ENCODE measurements at places on chromosomes 4 and X.

- no peak for DNase-seq
These were observed 110.1 kb downstream of the LARP7 start for GRCh38 chr4:112747036-112747435.

- peak; percentile 62 for DNase-seq
These were observed 9.5 kb downstream of the RNF175 start for GRCh38 chr4:153750197-153750817.

GRCh38 chrX:97306771-97307470, 423.2 kb downstream of the RPA4 start:
- DNase-seq = no peak

GRCh38 chrX:129565046-129565650, 25.1 kb downstream of the OCRL start:
- DNase-seq = no peak

DNA sequence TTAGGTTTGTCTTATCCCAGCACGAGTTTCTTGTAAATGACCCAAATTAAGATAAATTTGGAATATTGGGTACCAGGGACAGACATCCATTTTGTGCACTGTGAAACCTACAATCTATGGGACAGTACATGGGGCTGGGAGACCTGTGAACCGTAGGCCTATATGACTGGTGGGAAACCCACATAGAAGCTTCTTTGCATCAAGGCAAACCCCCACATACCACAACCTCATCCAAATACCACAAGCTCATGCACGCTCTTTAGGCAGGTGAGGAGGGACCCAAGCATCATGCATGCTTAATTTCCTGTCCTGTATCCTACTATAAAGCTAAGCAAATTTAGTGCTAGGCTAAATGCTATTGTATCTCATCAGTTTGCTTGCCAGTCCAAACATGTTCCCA, 47.8 kb downstream of the NIPAL1 start:
- no peak for DNase-seq

DNA sequence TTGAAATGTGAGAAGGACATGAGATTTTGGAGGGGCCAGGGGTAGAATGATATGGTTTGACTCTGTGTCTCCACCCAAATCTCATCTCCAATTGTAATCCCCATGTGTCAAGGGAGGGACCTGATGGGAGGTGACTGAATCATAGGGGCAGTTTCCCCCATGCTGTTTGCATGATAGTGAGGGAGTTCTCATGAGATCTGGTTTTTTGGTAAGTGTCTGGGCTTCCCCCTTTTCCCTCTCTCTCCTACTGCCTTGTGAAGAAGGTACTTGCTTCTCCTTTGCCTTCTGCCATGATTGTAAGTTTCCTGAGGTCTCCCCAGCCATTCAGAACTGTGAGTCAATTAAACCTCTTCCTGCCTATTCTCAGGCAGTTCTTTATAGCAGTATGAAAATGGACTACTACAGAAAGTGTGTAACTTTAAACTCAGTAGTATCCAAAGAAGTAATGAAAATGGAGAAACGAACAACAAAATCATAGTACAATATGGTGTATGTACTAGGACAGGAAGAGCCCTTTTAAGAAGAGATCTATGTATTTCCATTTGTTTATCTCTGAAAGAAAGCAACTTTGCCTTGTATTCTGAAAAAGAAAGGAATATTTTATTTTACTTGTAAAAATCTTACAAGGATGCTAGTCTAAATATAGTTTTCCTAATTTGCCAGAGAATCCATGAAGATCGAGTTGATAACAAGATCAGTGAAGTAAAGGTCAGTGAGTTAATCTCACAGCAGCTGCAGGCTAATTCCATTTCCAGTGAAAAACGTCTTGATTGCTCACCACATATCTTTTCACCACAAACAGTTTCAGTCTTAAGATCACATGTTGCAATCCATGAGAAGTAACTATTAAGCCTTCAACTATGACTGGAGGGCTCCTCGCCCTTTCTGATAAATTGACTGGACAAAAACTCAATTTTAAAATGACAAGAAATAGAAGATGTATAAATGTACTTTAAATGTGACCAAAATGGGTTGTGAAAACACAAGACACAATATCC, 20.5 kb downstream of the PKD2 start:
- no peak for DNase-seq

DNA sequence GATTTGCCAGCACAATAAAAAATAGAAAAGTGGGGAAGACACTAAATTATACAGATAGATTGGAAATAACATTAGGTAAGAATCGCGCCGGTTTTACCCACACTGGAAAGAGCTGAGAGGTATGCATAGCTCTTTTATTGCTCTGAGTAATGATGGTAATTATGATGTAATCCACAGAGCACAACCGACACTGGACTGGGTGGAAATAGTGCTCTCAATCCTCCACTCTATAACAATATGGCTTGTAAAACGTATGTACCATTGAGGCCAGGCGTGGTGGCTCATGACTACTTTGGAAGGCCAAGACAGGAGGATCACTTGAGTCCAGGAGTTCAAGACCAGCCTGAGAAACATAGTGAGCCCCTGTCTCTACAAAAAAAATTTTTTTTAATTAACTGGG, 104.3 kb upstream of the RAPGEF2 start:
- DNase-seq = no peak

- no peak for DNase-seq
These were observed 555.5 kb downstream of the IL15 start for GRCh38 chr4:142191901-142192300.

DNA sequence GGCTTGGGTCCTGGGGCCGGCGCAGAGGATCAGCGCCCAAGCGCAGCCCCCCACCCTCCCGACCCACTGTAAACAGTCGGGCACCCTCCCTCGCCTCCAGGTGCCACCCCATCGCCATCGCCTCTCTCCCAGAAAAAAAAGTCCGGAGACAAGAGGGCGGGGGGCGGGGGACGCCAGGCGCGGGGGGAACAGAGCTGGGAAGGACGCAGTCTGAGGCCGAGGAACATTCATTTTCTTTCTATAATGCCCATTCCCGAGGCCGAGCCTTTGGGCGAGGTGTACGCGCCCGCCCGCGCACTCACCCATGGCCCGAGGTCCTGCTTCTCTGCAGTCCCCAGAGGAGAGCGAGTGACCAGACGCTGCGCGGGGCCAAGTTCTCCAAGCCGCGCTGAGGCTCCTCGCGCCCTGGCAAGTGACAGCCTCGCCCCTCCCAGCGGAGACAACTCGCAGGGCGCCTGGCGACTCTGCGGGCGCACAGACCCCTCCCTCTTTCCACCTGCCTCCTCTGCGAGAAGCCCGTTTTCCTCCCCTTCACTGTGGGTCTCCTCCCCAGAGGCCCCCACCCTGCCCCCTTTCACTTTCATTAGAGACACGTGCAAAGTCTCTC, 63.5 kb upstream of the WDR17 start:
- DNase-seq = no peak

DNA sequence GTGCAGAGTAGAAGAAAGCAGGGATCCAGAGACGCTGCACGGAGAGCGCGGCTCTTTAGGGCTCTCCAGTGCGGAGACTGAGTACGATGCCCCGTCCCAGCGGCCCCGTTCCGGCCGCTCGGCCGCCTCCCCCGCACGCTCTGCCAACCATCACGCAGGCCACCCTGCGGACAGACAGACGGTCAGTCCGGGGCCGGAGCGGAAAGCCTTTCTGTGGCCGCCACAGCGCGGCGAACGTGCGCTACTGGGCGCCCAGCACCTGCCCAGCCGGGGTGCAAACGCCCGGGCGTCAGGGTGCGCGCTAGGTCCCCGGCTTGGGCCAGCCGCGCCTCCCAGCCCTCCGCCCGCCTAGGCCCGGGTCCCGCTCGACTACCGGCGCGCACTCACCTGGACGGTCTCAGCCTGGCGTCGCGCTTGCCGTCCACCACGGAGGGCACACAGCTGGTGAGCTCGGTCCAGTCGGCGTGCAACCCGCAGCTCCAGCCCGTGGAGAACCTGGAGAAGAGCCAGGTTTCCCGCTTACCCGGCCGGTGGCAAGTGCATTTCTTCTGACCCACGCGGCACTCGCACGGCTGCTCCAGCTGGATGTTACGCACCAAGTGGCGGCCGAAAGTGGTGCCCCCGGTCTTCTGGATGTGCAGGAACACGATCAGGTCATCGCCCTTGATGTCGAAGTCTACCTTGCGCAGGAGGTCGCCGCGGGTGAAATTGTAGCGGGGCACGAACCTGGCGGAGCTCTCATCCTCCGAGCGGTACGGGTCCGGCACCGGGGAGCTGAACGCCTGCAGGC, 1.8 kb downstream of the HS6ST2 start:
- no peak for DNase-seq

DNA sequence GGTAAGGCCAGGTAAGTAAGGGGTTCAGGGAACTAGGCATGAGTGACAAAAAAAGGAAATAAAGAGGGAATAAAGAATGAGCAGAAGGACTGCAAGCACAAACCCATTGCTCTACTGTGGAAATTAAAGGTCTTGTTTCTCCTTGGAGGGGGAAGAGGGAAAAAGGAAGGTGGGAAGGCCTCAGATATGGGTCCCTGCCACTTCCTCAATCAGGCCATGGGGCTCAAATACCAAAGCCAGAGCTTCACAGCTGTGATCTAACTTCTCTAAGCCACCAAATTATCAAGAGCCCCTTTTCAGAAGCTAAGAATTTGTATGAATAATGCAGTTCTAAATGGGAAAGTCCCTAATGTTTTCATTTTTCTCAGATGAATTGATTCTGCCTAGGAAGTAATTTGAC, 4.7 kb downstream of the USP51 start:
- DNase-seq = no peak

- no peak for DNase-seq
These were observed 81.3 kb downstream of the PLS3 start for GRCh38 chrX:115642311-115642710.

GRCh38 chr4:166459621-166460020, 586.6 kb downstream of the TLL1 start:
- no peak for DNase-seq

- DNase-seq = no peak
These were observed 3.3 kb downstream of the UTP3 start for GRCh38 chr4:70691661-70692060.

- no peak for DNase-seq
These were observed 38.4 kb downstream of the JAKMIP1 start for GRCh38 chr4:6161921-6162464.

GRCh38 chr4:174260099-174260498, 23.4 kb downstream of the FBXO8 start:
- no peak for DNase-seq

GRCh38 chrX:13470685-13470977, 98.8 kb upstream of the EGFL6 start:
- no peak for DNase-seq

DNA sequence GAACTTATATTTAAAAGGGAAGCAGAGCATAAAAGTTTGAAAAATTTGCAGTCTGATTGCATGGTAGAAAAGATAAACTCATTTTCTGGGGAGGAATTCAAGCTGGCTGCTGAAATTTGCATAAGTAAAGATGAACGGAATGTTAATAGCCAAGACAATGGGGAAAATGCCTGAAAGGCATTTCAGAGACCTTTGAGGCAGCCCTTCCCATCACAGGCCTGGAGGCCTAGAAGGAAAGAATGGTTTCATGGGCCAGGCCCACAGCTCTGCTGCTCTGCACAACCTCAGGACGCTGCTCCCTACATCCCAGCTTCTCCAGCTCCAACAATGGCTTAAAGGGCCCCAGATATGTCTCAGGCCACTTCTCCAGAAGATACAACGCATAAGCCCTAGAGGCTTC, 46.9 kb upstream of the INPP4B start:
- DNase-seq = no peak

GRCh38 chr4:149057594-149057993, 615.4 kb upstream of the NR3C2 start:
- no peak for DNase-seq

DNA sequence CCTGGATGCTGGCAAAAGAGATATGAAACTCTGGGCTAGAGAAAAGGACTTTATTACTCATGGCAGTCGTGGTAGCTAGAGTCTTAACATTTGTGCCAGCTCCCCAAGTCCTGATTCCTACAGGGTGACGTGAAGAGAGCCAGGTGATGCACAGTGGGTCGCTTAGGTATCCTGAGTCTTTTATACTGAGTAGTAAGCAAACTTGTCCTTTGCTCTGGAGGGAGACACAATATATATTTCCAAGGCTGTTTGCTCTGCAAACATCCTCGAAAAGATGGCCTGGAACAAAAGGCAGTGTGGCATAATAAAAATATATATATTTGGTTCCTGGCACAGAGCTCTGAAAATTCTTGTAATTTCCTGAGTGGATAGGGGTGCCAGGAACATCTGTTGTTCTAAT, 23.0 kb downstream of the ZNF81 start:
- no peak for DNase-seq

GRCh38 chrX:127177966-127178365, 358.4 kb downstream of the PRR32 start:
- no peak for DNase-seq

DNA sequence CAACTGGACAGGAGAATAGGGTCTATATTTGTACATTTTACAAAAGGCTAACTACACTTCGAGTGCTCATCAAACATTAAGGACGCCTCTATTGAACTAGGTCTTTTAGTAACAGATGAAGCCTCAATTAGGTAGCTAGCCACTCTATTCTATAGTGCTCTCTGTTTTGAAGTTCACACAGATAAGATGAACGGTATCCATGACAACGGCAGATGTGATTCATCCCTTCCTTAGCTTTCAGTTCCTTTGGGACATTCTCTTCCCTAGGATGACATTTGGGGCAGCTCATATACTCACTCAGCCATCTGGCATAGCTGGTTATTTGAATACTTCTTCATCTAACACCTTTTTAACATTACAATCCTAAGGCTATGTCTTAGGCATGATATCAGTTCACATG, 62.4 kb upstream of the WDFY3 start:
- no peak for DNase-seq

DNA sequence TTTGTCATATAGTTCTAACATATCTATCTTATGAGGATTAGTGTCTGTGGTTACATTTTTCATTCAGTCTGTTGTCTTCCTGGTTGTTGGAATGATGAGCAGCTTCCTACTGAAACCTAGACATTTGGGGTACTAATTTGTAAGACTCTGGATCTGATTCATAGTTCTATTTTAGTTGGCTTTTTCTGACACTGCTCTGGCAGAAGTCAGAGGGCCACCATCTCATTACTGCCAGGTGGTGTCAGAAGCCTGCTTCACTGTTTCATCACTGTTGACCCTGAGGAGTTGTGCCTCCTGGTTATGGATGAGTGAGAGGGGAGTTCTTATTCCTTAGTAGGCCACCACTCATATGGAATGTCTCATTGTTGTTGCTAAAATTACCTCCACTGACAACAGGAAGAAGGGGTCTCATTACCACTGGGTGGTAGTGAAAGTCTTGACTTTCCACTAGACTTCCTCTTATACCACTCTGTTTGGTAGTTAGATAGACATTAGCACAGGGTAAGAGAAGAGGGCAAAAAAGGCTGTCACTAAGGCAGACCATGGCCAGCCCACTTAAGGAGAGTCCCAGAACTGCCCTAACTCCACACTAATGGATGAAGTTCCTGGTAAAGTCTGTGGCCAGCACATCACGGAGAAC, 395.2 kb downstream of the SPOCK3 start:
- DNase-seq = no peak

Measured in CD4-positive, alpha-beta T cell treated with Interleukin-12 subunit alpha and Interleukin-12 subunit beta, for 1 hour (primary cell).